NCI-H2081 (cell line): ENCODE measurements at places on chromosomes 1 and 21.

- no peak for DNase-seq
These were observed 128.7 kb downstream of the ACTL8 start for GRCh38 chr1:17883662-17884395.

DNA sequence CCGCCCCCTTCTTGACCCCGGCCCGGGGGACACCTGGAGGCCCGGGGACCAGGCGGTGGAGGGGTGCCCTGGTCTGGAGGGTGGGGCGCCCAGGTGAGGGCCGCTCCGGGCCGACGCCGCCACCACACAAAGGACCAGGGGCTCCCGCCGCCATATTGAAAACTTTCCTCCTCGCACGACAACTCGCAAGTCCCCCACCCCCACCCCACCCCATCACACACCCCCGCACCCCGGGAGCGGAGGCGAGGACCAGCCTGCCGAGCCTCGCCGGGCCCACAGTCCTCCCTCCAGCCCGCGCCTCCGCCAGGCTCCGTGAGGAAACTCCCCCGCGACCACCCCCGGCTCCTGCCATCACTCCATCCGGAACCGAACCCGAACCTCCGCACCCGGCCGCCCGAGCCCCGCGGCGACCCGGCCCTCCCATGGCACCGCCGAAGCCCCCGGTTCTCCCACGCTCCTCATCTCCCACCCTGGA is 733 bp downstream of the KDM5B start:
- DNase-seq, result peak; percentile 32

- DNase-seq, result no peak
These were observed 47.8 kb upstream of the RGS5 start for GRCh38 chr1:163250382-163250974.

GRCh38 chr1:40462956-40463590 is 12.8 kb downstream of the ZFP69B start:
- no peak for DNase-seq

DNA sequence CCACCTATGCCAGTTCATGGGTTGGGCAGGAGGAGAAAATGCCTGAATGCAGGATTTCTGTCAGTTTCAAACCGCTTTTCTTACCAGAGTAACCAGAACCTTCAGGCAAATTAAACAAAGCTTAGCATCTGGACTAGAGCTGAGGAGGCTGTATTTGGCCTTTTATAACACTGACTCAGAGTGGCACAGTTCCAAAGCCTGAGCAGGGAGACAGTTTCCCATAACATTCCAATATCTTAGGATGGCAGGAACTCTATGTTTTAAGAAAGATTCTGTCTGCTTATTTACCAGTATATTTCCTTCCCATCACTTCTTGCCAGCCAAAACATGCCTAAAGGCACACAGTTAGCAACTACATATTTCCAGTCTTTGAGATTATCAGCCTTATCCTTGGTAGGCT is 46.8 kb downstream of the UBR4 start:
- no peak for DNase-seq

DNA sequence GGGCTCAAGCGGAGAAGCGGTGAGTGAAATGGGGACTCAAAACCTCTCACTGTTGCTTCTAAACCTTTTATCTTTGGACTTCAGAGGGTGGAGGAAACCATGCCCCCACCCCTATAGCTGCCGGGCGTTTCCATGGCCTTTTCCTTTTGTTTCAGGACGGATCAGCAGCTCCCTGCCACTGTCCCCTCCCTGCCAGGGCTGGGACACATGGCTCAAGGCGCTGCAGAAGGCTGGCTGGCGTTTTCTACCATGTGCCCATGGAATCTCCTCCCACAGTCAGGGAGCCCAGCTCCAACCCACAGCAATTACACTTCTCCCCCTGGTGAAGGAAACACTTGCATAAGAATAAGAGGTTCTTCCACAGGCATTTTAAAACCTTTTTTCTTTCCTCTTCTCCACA is 812.7 kb downstream of the PLA2G4A start:
- DNase-seq, result no peak

DNA sequence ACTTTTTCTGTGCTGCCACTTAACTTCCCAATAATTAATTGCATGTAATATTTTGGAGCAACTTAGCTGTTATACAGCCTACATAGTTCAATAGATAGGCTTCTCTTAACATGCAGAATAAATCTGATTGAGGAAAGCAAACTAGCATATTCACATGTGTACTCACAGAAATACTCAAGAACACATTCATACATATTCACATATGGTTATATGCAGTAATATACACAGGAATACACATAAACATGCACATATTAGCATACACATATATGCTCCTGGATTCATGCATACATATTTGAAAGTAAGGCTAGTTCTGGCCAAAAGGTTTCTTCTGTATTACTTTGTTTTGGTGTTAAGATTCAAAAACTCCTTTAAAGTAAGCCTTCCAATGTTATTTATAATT is 73.1 kb downstream of the HMCN1 start:
- DNase-seq, result no peak

GRCh38 chr1:60916906-60917305 is 165.5 kb upstream of the NFIA start:
- peak; percentile 9 for DNase-seq

GRCh38 chr1:86194491-86195034 is 38.0 kb upstream of the COL24A1 start:
- DNase-seq, result no peak

DNA sequence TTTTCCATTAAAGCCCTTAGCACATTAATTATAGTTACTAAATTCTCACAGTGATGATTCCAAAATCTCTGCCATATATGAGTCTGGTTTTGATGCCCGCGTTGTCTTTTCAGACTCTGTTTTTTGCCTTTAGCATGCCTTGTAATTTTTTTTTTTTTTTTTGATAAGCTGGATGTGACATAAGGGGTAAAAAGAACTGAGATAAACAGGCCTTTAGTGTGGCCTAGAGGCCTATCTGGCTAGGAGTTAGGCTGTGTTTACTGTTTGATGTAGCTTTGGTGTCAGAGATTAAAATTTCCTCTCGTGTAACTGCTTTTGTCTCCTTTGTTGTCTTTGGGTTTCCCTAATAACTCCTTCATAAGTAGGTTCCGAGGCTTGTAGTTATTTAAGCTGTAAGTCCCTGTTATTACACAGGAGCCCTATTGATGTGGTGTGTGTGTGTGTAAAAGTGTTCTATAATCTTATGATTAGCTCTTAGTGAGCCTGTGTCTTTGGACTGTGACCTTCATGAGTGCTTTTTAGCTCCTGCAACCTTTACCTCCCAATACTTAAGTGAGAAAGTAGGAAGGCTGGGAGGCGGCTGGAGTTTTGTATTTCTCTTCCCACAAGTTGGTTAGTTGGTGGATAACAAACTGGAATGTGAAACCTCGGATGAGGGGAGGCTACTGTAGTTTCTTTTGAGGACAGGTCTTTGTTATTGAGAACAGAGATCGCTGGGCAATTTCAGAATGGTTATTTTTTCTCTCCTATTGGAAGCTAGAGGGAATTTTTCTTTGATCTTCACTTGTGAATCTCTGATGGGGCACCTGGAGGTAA is 19.3 kb downstream of the HS2ST1 start:
- no peak for DNase-seq

- DNase-seq, result no peak
These were observed 24.8 kb downstream of the ST6GALNAC5 start for GRCh38 chr1:76891931-76892622.

DNA sequence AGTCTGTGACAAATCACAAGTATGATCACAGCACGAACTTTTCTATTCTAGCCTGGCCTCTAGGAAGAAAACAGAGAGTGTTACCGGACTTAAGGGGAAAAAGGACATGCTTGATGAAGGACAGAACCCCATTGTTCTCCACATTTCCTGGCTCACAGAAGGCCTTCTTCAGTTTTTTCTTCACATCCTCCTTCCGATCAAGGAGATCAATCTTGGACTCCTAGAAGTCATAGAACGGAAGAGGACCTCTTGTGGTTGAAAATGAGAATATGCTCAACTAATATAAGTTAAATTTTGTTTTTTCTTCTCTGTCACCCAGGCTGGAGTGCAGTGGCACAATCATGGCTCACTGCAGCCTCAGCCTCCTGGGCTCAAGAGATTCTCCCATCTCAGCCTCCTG is 30.3 kb downstream of the YARS1 start:
- no peak for DNase-seq

GRCh38 chr1:30081379-30082102 is 641.8 kb downstream of the MATN1 start:
- DNase-seq, result no peak

GRCh38 chr1:41496080-41497055 is 11.9 kb upstream of the EDN2 start:
- DNase-seq, result no peak
